ENCODE measurements at places on chromosomes 4 and X.
A peak's percentile ranks its signal among the peaks of the same experiment; 100 is the strongest.

GRCh38 chr4:98260047-98260578 is 1.1 kb upstream of the RAP1GDS1 start:
- DNase-seq: peak; percentile 33

DNA sequence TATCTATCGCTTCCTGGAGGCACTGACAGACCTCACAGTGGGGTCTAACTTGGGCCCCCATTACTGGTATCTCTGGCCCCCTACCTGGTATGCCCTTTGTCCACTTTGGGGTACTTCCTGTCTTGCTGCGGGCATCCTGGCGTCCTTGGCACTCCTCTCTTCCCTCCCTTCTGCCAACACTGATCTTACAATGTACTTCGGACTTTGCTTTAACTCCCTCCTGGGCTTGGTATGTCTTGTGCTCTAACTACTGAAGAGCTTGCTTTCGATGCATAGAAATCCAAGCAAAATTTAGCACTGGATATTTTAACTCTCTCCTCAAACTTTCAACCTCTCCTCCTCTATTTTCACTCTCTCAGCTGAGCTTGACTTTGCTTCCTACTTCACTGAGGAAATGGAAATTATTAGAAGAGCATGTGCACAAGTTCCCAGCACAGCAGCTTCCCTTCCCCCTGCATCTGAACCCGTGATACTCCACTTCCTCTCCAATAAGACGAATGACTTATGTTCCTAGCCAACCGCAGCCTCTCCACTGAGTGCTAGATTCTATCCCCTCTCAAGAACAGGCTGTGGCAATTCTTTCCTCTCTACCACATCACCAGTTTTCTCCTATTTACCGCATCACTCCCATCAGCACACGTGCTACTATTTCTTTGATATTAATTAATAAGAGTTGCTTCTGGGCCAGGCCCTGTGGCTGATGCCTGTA is 52.9 kb downstream of the SUPT20HL2 start:
- DNase-seq: no peak

GRCh38 chr4:179248821-179249220 is 1806.6 kb upstream of the AGA start:
- DNase-seq: no peak

DNA sequence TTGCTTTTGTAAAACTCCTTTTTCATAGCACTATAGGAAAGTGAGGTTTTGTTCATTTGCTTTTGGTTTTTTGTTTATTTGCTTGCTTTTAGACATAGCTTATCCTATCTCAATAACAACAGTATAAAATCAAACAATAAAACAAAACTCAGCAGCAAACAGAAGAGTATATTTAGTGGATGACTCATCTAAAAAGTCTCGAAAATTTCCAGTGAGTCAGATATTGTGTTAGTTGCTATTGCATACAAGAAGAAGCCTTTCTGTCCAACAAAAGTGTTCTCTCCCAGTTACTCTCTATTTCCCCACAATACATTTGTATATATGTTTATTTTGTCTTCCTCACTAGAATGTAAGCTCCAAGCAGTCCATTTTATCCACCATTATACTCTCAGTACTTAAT is 36.0 kb upstream of the NPNT start:
- DNase-seq: peak; percentile 67

DNA sequence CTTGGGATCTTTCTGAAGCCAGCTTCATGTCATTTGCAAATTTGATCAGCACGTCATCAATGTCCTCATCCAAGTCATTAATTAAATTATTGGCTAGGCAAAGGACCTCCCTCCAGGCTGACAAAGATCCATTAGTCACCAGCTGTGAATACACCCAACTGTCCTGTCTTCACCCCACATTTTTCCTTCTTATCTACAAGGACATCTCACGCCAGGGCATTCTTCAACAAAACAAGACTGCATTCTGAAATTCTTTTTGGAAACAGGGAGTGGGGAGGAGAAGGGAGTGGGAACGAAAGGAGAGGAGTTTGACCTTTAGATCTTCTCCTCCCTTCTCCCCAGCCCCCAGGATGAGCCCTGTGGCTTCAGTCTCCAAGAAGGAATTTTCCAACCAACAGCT is 32.7 kb downstream of the NLGN3 start:
- no peak for DNase-seq

DNA sequence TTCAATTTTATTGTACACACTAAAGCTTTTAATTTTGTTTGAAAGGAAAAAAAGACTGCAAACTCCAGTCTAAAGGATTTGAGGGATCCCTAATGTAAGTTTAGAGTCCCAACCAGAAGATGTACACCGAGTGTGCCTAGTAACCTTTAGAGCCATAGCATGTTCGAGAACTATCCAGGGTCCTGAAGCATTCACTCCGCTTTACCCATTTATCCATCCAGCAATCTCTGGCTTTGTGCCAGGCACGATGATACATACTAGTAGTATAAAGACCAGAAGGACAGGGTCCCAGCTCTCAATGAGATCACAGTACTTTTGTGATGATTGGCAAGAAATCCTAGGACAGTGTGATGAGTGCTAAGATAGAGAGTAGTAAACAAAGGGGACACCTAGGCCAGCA is 168.7 kb downstream of the STK32B start:
- peak; percentile 46 for DNase-seq

- DNase-seq: no peak
Measured at GRCh38 chrX:69987691-69988090, 62.0 kb downstream of the AWAT2 start.

GRCh38 chr4:18568600-18568999 is 547.0 kb upstream of the LCORL start:
- no peak for DNase-seq
